T-helper 2 cell treated with Interferon-gamma antibody and Interleukin-4, amounts not matched to agents 5 μg/mL and 100 μg/mL, for 36 hours (primary cell): ENCODE measurements at places on chromosomes 11 and 22.

DNA sequence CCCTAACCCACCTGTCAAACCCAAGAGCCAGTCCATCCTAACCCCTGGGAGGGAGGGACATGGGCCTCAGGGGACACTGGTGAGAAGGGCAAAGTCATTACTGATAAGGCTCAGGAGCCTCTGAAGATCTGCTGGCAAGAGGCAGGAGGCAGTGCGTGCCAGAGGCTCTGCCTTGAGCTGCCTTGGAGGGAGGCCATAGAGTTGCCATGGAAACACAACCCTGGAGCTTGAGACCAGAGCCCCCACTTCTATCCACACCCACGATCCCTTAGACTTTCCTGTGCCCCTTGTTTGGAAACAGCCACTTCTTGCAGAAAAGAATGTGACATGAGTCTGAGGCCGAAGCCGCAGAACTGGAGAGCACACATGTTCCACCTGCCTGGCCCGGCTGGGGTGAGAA lies 89.7 kb upstream of the CSNK2A3 start:
- no peak for DNase-seq
- no peaks in the 10 kb centered on the region for H3K27me3 ChIP-seq
- no peak overlapping the region for H3K27ac ChIP-seq
- no peaks in the 10 kb centered on the region for H3K4me1 ChIP-seq
- no peak overlapping the region for H3K4me3 ChIP-seq

DNA sequence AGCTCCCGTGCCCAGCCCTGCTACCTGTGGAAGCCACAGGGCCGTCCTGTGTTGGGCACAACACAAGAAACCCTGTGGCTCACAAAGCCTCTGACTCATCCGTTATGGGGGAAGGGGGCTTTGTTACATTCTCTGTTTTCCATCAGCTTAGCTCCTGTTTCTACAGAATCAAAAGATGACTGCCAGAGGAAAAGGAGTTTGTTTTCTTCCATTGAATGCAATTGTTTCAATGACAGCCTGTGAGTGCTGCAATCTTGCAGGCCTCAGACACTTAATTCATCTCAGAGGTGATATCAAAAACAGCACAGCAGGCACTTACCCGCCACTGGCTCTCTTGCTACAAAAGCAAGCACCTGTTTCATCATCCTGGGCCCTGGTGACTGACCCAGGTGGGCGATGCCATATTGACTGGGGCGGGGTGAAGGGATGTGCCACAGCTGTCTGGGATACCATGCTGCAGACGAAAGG lies 194.3 kb downstream of the OPCML start:
- no peaks in the 10 kb centered on the region for H3K36me3 ChIP-seq
- H3K27me3 ChIP-seq = no peaks in the 10 kb centered on the region
- H3K27ac ChIP-seq = no peak overlapping the region
- no peak overlapping the region for H3K4me3 ChIP-seq
- DNase-seq = no peak

- no peak overlapping the region for H3K4me3 ChIP-seq
- no peak for DNase-seq
- no peak overlapping the region for H3K27ac ChIP-seq
- no peaks in the 10 kb centered on the region for H3K4me1 ChIP-seq
- no peaks in the 10 kb centered on the region for H3K27me3 ChIP-seq
These were observed 59.9 kb downstream of the NXPE1 start for GRCh38 chr11:114499756-114500155.

GRCh38 chr22:50114221-50115021 lies 24.6 kb downstream of the MOV10L1 start:
- H3K4me3 ChIP-seq = no peak overlapping the region
- peaks cover 14% of the 10 kb centered on the region for H3K4me1 ChIP-seq
- H3K27me3 ChIP-seq = peaks cover 5% of the 10 kb centered on the region
- H3K27ac ChIP-seq = no peak overlapping the region
- no peaks in the 10 kb centered on the region for H3K36me3 ChIP-seq

- H3K4me3 ChIP-seq = no peak overlapping the region
- no peak overlapping the region for H3K27ac ChIP-seq
- H3K27me3 ChIP-seq = peaks cover 3% of the 10 kb centered on the region
- H3K36me3 ChIP-seq = no peaks in the 10 kb centered on the region
- DNase-seq = no peak
- no peaks in the 10 kb centered on the region for H3K4me1 ChIP-seq
These were observed 30.3 kb upstream of the FBLN1 start for GRCh38 chr22:45472426-45472825.

DNA sequence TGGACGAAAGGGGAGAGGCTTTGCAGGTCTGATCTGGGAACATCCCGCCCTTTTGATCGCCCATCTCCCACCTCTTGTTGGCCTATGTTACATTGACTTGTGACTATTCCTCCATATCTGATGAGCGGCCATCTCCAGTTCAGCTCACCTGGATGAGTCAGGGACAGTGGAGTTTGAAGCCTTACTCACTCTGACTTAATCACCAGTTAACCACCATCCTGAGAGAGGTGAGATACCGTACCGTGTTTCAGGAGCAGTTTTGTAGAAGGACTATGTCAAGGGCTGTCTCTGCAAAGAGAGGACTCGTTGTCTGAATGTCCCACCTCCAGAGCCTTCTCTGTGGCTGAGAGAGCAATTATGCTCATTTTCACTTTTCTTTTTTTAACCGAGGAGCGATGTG lies 771.7 kb downstream of the NTM start:
- no peaks in the 10 kb centered on the region for H3K36me3 ChIP-seq
- no peaks in the 10 kb centered on the region for H3K27me3 ChIP-seq
- no peak overlapping the region for H3K27ac ChIP-seq
- no peak overlapping the region for H3K4me3 ChIP-seq

GRCh38 chr11:7208391-7208790 lies 43.3 kb upstream of the SYT9 start:
- H3K4me3 ChIP-seq = no peak overlapping the region
- H3K36me3 ChIP-seq = no peaks in the 10 kb centered on the region
- H3K27ac ChIP-seq = no peak overlapping the region
- no peaks in the 10 kb centered on the region for H3K4me1 ChIP-seq
